ENCODE measurements at places on chromosomes 2 and 18.

DNA sequence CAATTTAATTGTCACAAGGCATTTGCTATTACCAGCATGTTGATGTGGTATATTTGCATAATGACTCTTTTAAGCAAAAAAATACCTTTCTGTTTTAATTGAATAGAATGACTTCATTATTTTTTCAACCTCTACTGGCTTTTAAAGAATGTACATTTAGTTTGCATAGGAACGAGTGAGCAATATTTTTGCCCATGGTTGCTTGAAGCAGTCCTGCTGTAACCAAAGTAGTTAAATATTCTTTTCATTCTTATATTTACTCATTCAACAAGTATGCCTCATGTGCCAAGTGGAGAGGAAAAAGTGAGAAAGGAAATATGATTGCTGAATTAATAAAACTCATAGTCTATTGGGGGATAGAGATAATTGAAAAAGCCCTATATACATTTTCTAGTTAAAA lies 184.7 kb downstream of the DSEL start:
- DNase-seq = no peak

DNA sequence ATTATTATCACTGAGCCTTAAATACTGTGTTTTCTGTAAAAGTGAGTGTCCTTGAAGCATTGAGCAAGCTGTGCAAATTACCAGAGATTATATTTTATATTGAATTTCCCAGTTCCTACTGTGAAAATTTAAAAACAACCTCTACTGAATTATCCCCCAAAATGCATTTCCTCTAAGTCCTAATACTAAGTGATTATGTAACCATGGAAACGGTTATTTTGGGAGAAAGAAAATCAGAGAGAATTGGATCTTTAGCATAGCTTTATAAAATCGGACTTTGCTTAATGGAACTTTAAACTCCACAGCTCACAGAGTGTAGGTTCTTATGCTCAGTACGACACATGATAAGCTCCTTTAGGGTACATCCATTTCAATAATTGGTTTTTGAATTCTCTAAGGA lies 19.3 kb upstream of the CHMP1B start:
- DNase-seq = no peak

- DNase-seq = no peak
Measured at GRCh38 chr2:70987386-70987785, 7.3 kb downstream of the TEX261 start.

GRCh38 chr2:43100883-43101662 lies 125.3 kb downstream of the ZFP36L2 start:
- DNase-seq = no peak

- DNase-seq = no peak
Measured at GRCh38 chr2:144580521-144581161, 60.7 kb upstream of the ZEB2 start.

DNA sequence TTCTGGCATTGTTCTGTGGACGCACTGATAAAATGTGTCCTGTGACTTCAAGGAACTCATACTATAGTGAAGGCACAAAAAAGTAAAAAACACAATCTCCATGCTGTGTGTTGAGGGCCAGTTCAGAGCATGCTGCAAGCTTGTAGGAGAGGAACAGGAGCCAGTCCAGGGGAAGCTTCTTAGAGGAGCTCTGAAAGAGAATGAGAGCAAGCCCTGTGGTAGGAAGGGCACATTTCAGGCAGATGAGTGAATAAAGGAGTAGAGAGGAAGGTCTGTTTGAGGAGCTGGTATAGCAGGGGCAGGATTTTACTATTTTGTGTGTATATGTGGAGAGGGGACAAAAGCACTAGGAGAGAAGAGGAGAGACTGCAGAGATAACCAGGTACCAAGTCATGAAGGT lies 478.3 kb downstream of the ZEB2 start:
- no peak for DNase-seq

DNA sequence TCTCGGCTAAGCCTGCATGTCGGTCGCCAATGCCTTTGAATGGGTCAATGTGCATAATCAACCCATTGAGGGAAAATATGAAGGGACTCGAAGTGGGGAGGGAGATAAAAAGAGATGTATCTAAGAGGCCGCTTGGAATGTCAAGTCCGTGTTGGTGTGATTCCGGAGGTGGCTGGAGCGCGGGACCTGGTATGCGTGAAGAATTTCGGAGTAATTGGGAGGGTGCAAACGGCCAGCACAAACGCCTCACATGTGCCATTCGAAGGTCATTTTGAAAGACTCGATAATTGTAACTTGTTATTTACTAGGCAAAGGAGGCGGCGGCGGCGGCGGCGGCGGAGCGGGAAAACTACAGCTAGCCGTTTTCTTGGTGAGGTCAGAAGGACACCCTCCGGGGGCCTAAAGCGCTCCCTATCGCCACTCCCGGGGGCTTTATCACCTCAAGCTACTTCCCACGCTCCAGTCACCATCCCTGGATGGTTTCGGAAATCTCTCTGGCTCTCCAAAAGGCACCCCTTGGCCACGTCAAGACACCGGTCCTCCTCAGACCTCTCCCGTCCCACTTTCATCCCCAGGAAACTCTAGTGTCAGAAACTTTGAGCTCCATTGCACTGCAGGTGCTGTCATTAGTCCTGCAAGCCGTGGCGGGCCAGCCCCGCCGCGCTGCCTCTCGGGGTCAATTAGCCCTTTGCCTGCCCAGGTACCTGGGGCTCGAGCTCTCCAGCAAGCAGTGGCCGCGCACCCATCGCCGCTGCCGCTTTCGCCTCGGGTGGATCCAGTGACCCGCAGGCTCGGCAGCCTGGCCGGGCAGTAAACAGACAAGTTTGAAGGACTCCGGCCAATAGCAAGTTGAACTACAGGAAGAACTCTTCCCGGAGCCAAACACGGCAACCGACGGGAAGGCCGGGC lies 1.5 kb downstream of the ERBB4 start:
- no peak for DNase-seq

DNA sequence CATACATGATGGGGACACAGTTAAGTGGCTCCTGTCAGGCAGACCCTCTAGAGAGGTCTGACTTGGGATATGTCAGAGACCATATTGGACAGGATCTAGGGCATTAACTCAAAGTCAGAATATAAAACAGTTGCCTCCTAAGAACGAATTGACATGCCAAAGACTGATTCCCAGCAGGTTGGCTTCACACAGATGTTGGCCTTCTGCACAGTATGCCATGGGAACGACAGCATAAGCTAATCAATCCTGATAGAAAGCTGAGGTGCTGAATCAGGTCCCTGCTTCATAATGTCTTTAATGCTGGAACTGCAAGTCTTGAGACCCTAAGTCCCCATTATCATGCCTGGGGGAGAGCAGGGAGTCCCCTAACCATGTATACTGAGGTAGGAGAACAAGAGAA lies 165.1 kb downstream of the SRBD1 start:
- DNase-seq = no peak

DNA sequence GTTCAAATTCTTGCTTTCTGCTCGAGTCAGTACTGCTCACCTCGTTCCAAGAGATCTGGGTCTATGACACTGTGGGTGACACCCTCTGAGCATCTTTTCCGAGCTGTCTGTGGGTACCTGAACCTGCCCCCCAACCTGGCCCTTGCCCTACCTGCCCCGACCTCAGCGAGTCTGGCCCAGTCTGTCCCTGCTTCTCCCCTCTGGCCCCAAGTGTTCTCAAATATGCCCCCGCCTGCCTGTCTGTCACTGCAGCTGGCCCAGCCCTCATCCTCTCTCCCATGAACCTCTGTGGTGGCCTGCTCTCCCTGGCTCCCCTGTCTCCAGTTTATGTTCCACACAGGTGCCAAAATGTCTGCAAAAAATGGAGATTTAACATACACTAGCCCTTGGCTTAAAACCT lies 11.8 kb downstream of the IL1R1 start:
- DNase-seq = no peak

DNA sequence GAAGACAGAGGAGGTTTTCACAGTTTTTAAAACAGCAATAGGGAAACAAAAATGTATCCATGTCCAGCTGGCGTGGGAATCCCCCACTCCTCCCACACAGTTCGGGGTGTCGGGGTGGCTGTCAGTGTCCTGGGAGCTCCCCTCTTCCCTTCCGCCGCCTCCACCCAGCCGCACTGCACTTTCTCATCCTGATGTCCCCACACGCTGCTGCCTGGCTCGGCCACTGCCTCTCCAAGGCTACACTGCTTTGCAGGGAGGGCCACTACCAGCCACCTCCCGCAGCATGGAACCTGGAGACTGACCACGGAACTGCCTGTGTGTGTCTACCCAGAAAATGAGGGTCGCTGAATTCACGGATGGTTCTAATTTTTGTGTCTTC lies 138.7 kb upstream of the CTDP1 start:
- DNase-seq = no peak

GRCh38 chr2:59390581-59390980 lies 1149.5 kb upstream of the FANCL start:
- no peak for DNase-seq

DNA sequence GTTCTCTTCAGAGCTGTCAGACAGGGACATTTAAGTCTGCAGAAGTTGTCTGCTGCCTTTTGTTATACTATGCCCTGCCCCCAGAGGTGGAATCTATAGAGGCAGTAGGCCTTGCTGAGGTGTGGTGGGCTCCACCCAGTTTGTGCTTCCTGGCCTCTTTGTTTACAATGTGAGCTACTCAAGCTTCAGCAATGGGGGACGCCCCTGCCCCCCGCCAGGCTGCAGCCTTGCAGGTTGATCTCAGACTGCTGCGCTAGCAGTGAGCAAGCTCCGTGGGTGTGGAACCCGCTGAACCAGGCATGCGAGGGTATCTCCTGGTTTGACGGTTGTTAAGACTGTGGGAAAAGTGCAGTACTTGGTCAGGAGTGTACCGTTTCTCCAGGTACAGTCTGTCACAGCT lies 24.0 kb upstream of the PAIP2B start:
- no peak for DNase-seq

GRCh38 chr2:226548732-226549131 lies 250.9 kb downstream of the IRS1 start:
- no peak for DNase-seq

GRCh38 chr2:217086038-217086522 lies 226.2 kb upstream of the TNP1 start:
- DNase-seq = no peak

DNA sequence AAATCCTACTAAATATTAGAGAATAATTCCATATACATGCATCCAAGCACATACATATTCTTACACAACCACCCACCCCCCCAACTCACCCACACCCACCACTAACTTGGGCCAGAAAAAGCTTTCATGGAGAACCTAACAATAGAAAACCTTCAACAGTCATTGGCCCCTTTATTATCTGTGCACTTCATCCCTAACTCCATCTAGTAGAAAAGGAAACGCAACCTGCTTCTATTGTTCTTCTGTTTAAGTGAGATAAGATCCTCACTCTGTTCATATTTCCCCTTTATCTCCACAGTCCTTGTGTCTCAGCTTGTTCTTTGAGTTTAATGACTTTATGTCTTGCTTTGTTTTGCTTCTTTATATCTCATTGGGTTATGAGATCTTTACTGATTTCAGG lies 1740.2 kb upstream of the CELF4 start:
- no peak for DNase-seq

DNA sequence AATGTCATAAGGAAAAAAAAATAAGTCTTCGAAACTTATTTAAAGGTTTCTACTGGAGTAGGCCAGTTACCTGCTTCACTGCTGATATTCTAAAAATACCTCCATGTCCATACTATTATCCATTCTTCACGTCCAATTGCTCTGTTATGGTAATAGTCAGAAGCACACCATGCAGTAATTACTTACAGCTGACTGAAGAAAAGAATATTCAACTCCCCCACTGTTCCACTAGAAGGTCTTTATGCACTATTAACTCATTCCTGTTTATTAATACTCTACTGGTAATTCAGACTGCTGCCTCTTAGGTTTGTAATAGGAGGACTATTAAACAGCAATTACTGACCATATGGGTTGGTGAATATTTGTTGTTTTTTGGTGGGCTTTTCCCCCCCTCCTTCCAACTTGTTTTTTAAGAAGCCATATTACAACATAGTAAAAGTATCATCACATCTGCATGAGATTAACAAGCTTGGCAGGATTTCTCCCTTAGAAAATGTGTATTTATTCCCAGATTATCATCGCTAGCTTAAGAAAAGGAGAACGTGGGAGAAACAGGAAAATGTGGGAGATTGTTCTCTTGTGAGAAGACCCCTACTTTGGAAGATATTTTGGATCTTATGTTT lies 806.4 kb upstream of the FANCL start:
- DNase-seq = no peak

- no peak for DNase-seq
Measured at GRCh38 chr2:179991344-179991743, 15.8 kb downstream of the CWC22 start.

DNA sequence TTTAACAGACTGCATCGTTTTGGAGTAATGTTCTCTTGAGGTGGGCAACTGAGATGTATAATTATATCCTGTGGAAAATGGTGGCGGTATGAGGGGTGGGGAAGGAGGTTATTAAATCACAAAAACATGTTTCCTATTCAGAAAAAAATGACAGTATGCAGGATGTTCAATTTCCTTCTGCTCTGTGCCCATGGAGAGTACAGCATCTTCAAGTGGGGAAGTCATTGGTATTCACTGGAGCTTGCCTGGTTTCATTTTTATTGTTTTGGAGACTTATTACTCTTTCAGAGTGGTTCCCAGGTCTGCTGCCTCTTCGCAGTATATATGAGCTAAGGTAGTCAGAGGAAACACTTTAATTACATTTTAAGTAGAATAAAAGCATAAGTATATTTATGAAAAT lies 318.8 kb upstream of the RAB12 start:
- no peak for DNase-seq

DNA sequence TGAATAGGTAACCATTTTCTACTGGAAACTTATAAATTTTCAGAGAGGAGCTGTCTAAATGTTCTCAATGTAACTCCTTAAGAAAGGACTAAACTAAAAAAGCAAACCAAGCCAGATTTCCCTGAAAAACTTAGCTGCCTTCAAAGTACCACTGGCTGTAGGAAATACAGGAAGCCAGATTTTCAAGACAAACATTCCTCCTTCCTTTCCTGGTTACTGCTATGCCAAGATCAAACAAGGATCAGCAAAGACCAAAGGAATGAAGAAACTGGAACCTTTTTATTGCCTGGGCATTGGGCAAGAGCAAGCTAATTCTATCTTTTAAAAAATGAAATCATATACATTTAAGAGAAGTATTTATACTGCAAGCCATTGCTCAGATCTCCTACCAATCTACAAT lies 212.7 kb downstream of the DYM start:
- DNase-seq = no peak

DNA sequence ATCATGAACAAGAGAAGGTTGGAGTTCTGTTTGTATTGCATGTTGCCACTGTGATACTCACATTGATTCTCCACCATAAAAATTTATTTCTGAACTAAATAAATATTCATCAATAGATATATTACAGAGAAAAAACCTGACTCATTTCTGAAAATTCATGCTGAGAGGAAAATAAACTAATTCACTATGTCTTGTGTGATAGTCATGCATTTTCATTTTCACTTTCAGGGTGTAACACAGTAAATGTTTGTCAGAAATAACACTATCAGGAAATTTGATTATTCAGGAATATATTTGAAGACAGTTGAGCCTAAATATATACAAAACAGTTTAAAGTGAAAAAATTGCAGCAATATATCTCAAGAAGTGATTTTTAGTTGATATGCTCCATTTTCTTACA lies 335.2 kb downstream of the KCNJ3 start:
- DNase-seq = no peak

- DNase-seq = no peak
Measured at GRCh38 chr18:50662775-50663383, 103.0 kb downstream of the MAPK4 start.
